Activated CD4-positive, CD25-positive, alpha-beta regulatory T cell (primary cell): ENCODE measurements at places on chromosomes 4 and X.

- no peak for DNase-seq
Measured at GRCh38 chr4:152843481-152844090, 63.8 kb downstream of the ARFIP1 start.

GRCh38 chr4:113534711-113535110 is 226.8 kb downstream of the CAMK2D start:
- DNase-seq, result no peak

- no peak for DNase-seq
Measured at GRCh38 chr4:6493658-6494304, 21.4 kb upstream of the PPP2R2C start.

DNA sequence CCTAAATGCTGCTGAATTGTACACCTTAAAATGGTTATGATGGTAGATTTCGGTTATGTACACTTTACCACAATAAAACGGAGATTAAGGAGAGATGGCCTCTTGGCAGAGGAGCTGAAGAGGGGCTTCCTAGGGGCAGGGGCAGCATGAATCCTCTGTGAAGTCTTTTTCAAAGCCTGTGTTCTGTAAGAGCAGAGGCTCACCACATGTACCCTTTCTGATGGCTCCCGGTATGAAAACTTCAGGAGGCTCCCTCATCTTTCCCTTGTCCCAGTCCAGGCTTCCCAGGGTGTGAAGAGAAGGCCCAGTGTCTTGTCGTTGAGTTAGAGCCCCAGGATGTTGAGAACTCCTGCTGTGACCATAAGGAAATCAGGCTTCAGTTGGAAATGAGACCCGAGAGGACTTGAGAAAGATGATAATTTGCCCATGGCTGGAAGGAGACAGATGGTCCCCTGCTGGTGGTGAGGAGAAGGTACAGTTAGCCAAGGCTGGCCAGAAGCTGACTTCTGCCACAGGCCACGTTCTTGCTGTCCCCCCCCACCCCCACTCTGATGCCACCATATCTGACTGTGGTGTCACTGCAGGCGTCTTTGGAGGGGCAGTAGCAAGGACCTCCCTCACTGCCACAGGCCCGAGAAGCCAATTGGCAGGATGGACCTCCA is 31.8 kb upstream of the MTM1 start:
- DNase-seq, result no peak

DNA sequence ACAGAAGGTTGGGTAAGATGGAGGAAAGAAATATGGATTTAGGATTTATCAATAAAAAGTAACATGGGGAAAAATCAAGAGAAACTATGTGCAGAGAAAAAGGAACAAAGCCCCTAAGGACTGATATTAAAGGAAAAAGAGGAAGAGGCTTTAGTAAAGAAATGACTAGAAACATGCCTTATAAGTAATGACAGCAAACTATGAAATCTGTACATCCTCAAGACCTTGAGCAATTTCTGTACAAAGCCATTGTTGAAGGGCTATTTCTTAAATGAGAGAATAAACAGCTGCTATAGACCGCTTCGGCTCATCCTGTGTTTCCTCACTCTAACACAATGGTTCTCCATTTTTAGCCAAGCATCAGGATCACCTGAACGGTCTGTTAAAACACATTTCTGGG is 180.3 kb upstream of the ATOH1 start:
- DNase-seq, result no peak

DNA sequence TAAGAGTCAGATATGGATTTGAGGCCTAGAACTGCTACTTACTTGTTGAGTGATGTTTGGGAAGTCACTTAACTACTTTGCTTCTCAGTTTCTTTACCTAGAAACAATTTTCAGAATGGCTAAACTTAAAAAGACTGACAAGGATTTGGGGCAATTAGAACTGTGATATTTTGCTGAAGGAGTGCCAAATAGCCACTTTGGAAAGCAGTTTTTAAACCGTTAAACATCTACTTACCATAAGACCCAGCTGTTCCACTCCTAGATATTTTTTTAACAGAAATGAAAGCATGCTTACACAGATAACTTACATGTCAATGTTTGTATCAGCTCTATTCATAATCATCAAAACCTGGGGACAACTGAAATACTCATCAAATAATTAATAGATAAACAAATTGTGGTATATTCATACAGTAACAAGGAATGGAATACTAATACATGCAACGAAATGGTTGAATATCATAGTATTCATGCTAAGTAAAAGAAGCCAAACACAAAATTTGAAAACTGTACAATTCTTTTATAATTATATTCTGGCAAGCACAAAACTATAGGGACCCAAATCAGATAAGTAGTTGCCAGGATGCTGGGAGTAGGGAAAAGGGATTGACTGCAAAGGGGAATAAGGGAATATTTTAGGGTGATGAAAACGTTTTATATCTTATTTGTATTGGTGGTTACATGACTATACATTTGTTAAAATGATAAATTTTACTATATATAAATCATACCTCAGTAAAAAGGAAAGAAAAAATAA is 24.0 kb downstream of the RPA4 start:
- DNase-seq, result no peak

DNA sequence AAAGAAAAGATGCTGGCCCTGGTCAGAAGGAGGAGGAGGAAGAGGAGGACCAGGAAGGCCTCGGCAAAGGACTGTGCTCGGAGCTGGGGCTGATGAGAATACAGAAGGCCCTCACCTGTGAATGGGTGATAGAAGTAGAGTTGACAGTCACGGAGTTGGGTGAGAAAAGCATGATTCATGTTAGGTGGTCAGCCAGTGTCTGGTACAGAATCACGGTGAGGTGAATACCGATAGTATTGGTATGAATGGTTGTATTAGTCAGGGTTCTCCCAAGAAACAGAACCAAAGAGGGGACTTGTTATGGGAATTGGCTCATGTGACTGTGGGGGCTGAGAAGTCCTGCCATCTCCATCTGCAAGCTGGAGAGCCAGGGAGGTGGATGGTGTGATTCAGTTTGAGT is 32.5 kb upstream of the FAM156A start:
- no peak for DNase-seq
